Right ventricle myocardium inferior (tissue), 1 donor: ENCODE measurements at places on chromosomes 11 and 22. TPM values are rescaled to one million over a fixed set of nuclear protein-coding genes. Genes with fewer than 3 reads are reported as not detected.
A peak's percentile ranks its signal among the peaks of the same experiment; 100 is the strongest.

The DDI1 gene
- not detected for total RNA-seq

The ACRV1 gene
- not detected for total RNA-seq

The P2RX3 gene
- total RNA-seq = 3.2 TPM

The LRRC74B gene
- not detected for total RNA-seq

The GRM5 gene
- not detected for total RNA-seq

The MSANTD4 gene
- 19.2 TPM for total RNA-seq

The PGA3 gene
- 1.2 TPM for total RNA-seq

The GRK3 gene
- total RNA-seq = 4.0 TPM

The PTPRCAP gene
- 1.7 TPM for total RNA-seq

DNA sequence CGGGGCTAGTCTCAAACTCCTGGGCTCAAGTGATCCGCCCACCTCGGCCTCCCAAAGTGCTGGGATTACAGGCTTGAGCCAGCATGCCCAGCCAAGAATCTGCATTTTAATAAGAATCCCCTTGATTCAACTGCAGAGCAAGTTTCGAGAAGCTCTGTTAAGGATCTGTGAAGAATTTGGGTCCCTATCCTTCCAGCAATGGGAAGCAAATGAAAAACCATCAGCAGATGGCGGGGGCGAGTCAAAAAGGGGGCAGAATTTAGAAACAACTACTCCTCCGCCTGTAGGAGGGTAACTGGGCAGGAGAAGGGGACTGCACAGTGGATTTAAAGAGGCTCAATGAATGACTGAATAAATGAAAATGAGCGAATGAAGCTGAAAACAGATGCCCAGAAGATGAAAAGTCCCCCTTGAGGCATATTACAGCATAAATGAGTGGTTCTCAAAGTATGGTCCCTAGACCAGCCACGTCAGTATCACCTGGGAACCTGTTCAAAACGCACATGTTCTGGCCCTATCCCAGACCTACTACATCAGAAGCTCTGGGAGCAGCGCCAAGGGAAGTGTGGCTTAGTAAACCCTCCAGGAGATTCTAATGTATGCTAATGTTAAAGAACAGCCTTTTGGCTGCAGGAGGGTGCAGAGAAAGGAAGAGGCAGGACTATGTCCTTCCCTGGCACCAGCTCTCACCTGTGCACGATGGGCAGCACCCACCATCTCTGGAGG, 15.0 kb downstream of the VWCE start:
- no peak for DNase-seq

- no peak for DNase-seq
These were observed 17.8 kb downstream of the AP1B1 start for GRCh38 chr22:29370537-29370936.

DNA sequence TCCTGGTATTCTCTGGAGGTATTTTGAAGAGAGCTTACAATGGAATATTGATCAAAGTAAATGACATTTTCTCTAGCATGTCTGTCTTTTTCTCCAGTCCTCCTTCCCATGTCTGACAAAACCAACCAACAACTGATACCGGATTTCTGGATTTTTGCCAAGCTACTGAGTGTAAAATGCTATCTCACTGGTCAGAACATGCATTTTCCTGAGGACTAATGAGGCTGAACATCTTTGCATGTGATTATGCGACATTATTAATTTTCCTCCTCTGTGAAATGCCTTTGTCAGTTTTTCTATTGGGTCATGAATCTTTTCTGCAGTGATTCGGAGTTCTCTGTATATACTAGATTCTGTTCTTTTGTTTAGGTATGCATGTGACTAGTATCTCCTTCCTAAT, 51.4 kb downstream of the CDON start:
- no peak for DNase-seq

DNA sequence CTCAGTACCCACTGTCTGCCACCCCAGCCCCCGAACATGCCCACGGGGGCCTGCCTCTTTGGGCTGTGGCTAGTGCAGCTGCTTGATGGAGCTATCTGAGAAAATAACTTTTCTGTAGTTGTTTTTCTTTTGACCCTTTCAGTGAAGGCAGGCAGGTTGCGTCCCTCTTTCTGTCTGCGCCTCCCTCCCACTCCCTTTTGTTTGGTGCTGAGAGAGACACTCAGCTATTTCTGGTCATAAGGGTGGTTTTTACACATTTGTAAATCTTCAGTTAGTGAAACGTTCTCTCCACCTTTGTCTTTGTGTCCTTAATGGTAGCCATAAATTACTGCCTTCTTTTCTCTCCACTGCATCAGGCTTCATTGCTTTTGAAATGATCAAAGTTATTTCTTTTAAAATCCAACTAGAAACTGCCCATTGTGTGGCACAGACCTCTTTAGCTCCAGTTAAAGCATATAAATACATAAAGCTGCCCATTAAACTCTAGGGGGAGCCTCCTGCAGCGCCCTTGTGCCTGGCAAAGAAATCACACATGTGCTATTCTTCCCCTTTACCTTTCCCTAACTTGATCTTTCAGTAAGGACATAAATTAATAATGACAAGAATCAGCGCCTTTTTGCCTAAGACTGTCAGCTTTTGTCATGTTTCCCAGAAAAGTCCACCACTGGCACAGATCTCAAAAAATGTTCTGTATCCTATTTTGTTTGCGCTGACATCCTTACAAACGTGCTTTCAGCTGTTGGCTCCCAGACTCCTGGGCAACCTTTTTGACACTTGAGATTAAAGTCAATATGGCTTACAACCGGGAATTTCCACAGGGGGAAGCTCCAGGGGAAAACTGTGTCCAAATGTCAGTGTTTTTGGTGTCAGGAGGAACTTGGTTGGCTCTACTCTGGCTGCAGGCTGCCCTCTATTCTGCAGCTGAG, 1.7 kb upstream of the SCUBE2 start:
- DNase-seq = no peak

GRCh38 chr11:6216501-6216900, 11.1 kb downstream of the C11orf42 start:
- no peak for DNase-seq

- no peak for DNase-seq
These were observed 16.2 kb downstream of the MSANTD2 start for GRCh38 chr11:124784051-124784450.

- DNase-seq = no peak
These were observed 595.0 kb downstream of the TBC1D22A start for GRCh38 chr22:47357493-47357892.

DNA sequence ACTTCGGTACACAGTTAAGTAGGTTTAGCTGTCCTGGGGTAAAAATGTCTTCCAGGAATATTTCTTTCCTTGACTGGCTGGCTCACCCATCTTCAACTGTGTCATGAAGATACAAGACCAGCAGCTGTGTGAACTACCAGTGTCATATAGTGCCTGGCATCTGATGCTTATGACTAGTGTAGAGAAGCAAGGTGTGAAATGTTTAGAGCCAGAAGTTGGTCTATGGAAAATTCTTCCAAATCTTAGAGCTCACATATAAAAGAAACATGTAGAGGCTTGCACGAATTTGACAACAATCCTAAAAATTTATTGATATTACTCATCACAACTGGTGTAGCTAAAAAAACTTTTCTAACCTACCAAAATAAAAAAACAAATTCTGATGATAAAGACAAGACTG, 54.4 kb downstream of the ARL14EP start:
- DNase-seq = no peak

- no peak for DNase-seq
These were observed 749.9 kb downstream of the METTL15 start for GRCh38 chr11:28858076-28858475.

GRCh38 chr11:86588566-86589090, 83.8 kb downstream of the ME3 start:
- peak; percentile 22 for DNase-seq

GRCh38 chr22:49929211-49929979, 11.0 kb downstream of the CRELD2 start:
- DNase-seq = no peak

- DNase-seq = no peak
These were observed 5.2 kb upstream of the LGR4 start for GRCh38 chr11:27477831-27478230.

GRCh38 chr22:29799217-29799680, 32.1 kb downstream of the UQCR10 start:
- DNase-seq = peak; percentile 95

DNA sequence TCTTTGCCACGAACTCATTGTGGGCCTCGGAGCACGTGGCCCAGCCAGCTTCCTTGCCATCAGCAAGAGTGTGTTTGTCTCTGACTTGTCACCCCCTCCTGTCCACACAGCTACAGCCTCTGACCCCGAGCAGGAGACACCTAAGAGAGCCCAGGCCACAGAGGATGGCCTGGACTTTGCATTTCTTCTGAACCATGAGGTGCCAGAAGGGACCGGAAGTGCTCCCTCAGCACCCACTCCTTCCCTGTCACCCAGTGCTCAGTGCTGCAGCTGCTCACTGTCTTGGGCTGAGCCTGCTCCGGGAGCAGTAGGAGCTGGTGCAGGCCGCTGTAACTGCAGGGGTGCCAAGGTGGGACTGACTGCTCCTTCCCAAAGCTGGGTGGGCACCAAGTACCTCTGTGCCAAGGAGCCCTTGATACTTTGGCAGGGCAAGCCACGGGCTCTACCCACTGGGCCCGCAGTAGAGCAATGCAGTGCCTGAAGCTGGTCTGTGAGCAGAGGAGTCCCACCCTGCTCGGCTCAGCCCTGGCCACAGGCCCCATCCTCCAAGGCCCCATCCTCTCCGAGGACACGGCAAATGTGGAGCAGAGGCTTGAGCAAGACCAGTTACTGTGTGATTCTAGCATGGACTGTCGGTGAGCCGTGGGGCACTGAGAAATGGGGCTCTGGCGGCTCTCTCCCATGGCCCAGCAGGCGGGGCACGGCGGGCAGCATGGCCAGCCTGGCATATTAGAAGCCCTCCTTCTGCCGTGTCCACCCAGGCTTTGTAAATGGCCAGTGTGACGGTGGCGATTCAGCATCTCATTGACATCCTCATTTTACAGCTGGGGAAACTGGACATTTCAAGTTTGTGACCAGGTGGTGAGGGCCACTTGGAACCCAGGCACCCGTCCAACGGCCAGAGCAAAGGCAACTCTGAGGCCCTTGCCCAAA, 6.3 kb downstream of the GRK2 start:
- DNase-seq = no peak

DNA sequence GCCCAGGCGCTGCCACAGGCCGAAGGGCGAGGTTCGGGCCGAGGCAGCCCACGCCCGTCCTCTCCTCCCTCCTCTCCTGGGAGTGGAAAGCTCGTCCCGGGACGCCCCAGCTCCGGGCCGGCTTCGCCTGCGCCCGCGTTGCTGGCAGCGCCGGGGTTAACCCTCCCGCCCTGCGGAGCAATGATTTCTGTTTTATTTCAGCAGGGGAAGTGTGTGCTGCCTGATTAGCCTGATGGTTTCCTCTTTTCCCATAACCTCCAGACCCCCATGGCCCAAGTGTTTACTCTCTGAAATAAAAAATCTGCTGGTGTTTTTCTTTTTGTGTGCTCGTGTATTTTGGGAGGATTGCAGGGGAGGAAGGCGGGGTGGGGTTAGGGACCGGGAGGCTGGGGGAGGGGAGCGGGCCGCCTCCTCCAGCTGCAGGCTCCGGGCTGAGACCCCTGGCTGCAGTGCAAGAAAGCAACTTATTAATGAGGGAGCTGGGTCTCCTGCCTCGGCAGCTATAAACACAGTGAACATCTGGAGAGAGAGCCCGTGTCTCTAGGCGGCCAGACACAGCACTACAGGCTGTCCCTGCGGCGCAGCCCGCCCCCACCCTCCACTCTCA, 38.6 kb downstream of the ETS1 start:
- peak; percentile 83 for DNase-seq

DNA sequence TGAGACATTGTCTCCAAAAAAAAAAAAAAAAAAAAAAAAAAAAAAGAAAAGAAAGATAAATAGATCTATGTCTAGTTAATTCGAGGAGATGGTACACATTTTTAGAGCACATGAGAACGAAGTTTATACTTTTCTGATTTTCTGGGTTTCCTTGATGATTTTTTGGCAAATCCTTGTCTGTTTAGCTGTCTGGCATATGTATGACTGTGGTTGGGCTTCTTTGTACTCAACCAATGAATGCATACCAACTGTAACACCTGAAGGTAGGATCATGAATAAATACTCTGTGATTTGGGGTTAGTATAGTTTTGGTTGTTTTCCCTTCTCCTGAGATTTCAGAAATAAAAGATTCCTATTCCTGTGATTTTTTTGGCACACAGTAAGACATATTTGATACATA, 63.1 kb downstream of the ARHGEF12 start:
- DNase-seq = no peak

DNA sequence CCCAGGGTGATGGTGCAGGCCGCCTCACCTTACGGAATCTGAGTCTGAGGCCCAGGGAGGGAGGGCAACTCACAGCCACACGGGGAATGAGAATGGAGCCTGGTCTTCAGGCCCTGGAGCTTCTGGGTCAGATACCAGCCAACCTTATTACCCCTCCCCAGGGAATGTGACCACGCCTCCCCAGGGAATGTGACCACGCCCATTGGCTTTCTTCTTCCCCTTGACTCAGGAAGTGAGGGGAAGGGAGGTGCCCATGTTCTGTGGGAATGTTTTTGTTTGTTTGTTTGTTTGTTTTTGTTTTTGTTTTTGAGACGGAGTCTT, 57.5 kb upstream of the RBFOX2 start:
- DNase-seq = no peak

GRCh38 chr22:38075105-38075825, 8.7 kb downstream of the SLC16A8 start:
- DNase-seq = peak; percentile 59

DNA sequence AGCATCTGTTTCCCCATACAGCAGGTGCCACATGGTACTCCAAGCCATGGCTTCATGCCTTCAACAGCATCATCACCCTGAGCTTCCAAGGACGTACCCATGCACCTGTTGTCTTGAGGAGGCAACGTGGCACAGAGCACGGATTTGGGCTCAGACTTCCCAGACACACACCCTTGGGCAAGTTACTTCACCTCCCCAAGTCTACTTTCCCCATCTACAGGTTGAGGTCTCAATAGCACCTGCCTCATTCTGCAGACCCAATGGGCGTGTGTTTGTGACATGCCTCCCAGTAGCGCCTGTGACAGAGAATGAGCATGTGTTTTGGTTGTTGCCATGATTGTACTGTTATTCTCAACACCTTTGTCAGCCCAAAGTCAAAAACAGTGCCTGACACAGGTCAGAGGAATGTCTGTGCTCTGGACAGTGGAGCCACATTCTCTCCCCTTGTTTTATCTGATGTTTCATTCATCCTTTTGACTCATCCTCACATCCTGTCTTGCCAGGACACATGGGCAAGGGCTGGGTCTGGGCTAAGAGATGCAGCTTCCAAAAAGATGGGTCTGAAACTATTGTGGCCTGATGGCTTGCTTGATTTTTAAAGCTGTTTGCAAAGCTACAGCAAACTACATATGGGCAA, 53.4 kb upstream of the CCND1 start:
- no peak for DNase-seq
